Smooth muscle cell of the brain vasculature (primary cell): ENCODE measurements at places on chromosomes 3 and 15.

- no peak for DNase-seq
Observed at GRCh38 chr3:53794597-53794996, 51.6 kb downstream of the CHDH start.

GRCh38 chr3:173584093-173584837 lies 186.7 kb downstream of the NLGN1 start:
- DNase-seq, result no peak

DNA sequence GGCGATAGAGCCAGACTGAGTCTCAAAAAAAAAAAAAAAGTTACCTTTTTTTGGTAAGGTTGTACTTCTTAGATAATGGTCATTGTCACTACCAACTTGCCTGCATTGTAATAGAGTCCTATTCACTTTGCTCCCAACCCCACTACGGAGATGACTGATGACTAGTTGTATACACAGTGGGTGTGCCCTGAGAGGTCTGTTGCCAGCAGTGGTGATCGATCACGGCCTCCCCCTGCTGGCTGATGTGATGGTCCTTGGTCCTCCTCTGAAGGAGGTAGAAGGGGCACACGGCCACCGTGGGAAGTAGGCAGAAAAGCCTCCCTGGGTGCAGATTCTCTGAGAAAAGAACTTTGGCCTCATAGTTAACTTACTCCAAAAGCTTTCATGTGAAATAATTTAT lies 10.7 kb downstream of the GCNT3 start:
- DNase-seq, result no peak

GRCh38 chr3:138642927-138643253 lies 34.3 kb downstream of the FAIM start:
- DNase-seq, result no peak

- no peak for DNase-seq
Observed at GRCh38 chr15:48683991-48684765, 38.7 kb upstream of the FBN1 start.
